Activated T-cell treated with anti-CD3 and anti-CD28 coated beads, Interleukin-2, amount 50 U/mL, for 24 hours (primary cell): ENCODE measurements at places on chromosomes 11 and 22.

DNA sequence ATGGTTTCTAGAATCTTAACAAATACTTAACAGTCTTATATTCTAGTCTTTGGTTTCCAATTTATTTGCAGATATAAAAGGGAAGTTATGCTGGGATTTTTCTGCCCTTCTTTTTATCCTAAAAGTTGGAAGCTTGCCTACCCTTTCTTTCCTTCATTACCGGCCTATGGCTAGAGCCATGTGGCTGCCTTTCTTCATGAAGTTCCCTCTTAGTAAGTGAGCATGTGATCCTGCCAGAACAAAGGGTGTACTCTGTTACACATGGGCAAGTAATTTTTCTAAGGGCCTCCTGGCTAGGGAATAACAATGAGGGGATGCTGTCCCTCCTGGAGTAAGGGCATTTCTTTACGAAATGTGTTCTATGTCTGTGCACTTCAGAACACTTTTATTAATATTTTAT, 252.1 kb upstream of the PITPNB start:
- no peak for DNase-seq

DNA sequence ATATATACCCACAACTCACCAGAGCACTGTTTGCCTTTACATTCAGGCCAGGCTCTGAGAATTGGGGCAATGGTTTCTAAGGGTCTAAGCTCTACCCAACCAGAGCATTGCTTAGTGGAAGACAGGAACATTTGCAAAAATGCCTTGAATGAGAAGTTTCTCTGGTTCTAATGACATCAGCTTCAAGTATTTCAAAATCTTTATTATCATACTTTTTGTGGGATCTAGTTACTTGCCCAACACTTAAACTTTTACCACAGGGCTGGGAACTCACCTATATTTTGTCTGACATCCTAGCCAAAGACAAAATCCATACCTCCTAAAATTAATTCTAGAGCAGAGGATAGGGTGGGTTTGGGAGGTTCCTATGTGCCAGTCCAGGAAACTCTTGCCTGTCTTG, 51.5 kb downstream of the INSC start:
- DNase-seq: no peak

DNA sequence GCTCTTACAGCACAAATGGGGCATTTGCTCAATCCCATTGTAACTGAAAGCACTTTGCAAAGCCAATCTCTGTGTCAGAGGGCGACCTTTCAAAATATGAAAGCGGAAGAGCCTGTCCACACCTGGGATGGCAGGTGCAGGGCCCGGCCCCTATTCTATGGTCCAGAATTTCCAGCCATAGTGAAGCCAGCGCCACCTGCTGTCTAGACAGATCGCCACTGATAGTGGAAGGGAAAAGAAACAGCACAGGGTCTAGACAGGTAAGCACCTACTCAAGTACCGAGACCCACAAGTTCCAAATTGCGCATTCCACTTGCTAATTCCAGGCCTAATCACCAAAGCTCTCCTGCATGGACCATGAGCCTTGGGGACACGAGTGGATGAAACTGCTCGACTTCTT, 141.4 kb downstream of the NTM start:
- no peak for DNase-seq

- DNase-seq: no peak
These were observed 29.6 kb upstream of the UPB1 start for GRCh38 chr22:24465566-24465965.

DNA sequence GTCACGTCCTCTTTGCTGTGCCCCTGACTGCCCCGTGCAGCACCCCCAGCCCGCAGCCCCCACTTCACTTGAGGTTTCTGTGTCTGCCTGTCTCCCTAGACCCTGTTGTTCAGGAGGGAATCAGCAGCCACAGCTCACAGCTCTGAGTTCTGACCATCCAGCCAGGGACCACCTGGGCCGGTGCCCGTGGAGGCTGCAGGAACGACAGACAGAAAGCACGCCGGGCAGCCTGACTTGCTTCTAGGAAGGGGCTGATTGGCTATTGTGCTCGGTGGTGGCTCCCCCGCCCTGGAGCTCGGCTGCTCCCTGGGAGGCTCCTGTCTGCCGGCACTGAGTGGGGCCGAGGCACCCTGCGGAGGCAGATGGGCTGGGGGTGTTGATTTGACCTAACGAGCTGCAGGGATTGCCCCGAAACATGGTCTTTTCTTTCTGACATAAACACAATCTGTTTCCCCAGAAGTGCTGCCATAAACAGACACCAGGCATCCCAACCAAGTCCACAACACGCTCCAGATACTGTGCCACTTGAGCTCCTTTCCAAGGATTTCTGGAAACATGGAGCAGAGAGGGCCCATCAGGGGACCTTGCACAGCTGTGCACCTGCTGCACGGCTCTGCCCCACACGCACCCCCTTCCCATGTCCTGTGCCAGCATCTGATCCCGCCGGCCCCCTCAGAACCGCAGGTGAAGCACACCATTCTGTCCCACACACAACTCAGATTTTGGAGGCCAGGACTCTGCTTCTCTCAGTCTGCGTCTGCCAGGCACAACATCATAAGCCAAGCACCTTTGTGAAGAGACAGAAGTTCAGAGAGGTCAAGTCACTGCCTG, 855.9 kb downstream of the TBC1D22A start:
- no peak for DNase-seq

DNA sequence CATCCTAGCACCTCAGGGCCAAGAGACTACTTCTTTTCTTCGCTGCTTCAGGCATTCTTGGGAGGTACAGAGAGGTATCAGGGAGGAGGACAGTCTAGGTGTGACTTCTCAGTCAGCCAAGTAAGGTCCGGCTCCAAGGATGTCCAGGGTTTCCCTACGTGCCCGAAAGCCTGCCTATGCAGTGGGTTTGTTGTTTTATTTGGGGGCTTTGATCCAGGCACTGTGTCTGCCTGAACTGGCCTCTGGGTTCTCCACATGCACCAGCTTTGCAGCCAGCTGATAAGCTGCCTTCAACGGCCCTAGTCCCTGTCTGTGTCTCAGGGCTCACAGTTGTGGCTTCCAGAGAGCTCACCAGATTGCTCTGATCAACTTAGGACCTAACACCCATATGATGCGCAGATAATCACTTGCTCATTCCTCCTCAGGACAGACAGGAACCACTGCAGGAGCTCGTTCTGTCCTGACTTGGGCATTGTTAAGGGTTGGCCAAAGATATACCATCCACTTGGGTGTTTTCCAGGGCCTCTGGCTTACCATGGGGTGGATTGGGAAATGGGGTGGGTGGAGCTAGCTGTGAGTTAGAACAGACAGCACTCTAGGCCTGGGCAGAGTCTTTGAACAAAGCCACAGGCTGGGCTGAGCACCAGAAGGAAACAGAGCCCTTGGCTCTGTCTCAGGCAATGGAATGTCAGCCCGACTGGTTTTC, 45.5 kb upstream of the CRYBB3 start:
- DNase-seq: no peak

- DNase-seq: no peak
These were observed 48.4 kb upstream of the EED start for GRCh38 chr11:86196085-86196696.

GRCh38 chr11:131666617-131667016, 296.2 kb downstream of the NTM start:
- DNase-seq: no peak

DNA sequence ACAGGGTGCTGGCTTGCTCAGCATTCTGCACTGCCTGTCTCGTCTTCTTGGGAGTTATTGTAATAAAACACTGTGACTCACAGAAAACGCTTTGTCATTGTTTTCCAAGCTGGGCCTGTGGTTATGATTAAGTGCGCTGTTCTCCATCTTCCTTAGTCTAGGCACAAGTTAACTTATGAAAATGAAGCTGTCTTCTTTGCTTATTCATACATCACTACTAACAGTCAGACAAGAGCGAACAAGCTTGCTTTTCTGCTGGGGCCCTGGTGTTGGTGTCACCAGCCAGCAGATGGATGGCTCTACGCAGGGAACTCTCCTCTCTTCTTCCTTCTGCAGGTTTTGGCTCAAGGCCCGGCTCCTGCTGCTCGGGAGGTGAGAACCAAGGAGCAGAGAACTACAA, 380.1 kb upstream of the SYN3 start:
- no peak for DNase-seq

DNA sequence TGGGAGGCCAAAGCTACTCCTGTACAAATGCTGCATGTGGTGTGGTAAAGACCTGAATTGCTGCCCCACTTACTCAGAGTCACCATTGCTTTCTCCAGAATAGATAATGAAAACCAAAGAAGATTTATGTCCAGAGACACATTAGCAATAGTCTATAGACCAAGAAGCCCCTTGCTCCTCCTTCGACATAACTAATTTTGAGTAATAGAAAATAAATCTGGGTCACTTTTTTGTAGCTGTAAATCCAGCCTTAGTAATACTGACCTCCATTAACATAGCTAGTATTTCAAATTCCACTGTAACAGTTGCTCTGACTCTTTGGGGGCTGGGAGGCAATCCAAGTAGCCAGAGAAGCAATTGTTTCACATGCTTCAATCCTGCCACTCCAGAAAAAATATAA, 145.9 kb downstream of the MAML2 start:
- DNase-seq: no peak

- DNase-seq: peak; percentile 62
These were observed 98.0 kb upstream of the ASPHD2 start for GRCh38 chr22:26330971-26331625.

DNA sequence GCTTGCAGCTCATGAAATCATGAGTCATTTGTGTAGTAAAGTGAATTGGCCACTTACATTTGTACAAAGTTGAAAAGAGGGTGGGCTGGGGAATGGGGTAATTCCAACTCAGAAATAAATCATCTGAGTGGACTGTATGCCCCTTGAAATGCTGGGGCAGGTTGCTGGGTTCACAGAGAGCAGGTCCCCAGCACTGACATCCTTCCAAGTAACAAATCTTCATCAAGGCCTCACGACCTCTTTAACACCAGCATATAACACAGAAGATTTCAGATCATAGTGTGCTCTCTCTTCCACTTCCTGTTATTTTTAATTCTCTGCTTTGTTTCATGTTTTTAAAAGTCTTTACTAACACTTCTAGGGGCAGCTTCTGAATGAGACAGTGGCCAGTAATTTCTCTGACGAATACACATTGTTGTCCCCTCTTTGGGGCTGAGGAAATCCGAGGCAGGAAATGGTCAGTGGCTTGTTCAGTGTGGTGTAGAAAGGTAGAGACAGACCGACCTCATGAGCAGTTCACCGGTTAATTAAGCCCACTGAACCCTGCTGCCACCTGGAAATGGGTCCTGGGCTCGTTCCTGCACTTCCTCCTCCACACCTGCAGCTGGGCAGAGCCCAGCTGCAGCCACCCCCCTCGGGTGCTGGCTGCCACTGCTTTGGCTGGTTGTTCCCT, 127.7 kb downstream of the MAML2 start:
- DNase-seq: no peak

- peak; percentile 96 for DNase-seq
These were observed at the start of gene TFIP11 for GRCh38 chr22:26512149-26512793. TSS of gene TFIP11 (minus strand) at chr22:26512473. CDS start at chr22:26510272, 2,201 bp downstream.

GRCh38 chr11:36774603-36775002, 176.6 kb upstream of the RAG2 start:
- DNase-seq: no peak

GRCh38 chr11:87974797-87975196, 200.4 kb downstream of the RAB38 start:
- no peak for DNase-seq

GRCh38 chr22:22605074-22605404, 39.4 kb upstream of the GGTLC2 start:
- DNase-seq: no peak

DNA sequence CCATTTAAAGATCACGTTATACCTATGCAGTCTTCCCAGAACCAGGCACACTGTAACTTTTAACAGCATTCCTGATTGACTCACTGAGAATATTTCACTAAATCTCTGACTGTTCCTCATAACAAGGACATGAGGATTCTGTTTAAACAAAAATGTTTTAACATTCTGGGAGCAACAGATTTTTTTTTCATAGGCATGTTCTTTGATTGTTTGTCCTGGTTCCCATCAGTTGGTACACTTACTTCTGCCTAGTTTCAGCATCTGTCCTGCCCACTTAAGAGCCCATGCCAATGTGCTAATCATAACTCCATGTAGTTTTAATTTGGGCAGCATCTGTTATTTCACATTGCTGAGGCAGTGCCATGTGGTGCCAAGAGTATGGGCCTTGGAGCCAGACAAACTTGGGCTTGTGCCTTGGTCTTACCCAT, 138.5 kb upstream of the CTSC start:
- DNase-seq: no peak

DNA sequence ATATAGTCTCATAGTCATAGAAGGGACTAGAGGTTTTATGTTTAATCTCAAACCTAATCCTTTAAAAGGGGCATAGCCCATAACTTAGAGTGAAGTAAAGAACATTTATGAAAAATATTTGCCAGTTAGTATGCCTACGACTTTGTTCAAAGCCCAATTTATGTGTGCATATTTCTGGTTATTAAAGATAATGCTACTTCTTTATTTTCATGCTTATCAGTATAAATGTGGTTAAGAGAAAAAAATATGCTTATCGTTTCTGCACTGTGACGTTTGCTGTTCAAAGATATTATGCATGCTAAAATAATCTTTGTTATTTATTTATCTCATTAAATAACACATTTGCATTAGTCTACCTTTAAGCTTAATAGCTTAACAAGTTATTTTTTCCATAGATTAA, 343.9 kb downstream of the DYNC2H1 start:
- DNase-seq: no peak

- no peak for DNase-seq
These were observed 98.8 kb downstream of the MPPED2 start for GRCh38 chr11:30487200-30487898.
